ENCODE measurements at places on chromosomes 2 and 18.
A peak's percentile ranks its signal among the peaks of the same experiment; 100 is the strongest.

- peak; percentile 47 for DNase-seq
These were observed 25.7 kb downstream of the TMEM177 start for GRCh38 chr2:119704670-119705120.

GRCh38 chr2:85309699-85310321 lies 18.0 kb downstream of the TGOLN2 start:
- DNase-seq: no peak

GRCh38 chr18:44411976-44412375 lies 268.7 kb upstream of the SETBP1 start:
- no peak for DNase-seq

- DNase-seq: no peak
These were observed 22.1 kb downstream of the EHD3 start for GRCh38 chr2:31255911-31256571.

GRCh38 chr2:36235882-36236281 lies 119.7 kb upstream of the CRIM1 start:
- DNase-seq: peak; percentile 33

- DNase-seq: no peak
These were observed 134.7 kb downstream of the RIF1 start for GRCh38 chr2:151544449-151544848.

- DNase-seq: no peak
These were observed 44.3 kb upstream of the RAB6C start for GRCh38 chr2:129935118-129935517.

- DNase-seq: no peak
These were observed 90.9 kb downstream of the ATAD2B start for GRCh38 chr2:23835988-23836387.

DNA sequence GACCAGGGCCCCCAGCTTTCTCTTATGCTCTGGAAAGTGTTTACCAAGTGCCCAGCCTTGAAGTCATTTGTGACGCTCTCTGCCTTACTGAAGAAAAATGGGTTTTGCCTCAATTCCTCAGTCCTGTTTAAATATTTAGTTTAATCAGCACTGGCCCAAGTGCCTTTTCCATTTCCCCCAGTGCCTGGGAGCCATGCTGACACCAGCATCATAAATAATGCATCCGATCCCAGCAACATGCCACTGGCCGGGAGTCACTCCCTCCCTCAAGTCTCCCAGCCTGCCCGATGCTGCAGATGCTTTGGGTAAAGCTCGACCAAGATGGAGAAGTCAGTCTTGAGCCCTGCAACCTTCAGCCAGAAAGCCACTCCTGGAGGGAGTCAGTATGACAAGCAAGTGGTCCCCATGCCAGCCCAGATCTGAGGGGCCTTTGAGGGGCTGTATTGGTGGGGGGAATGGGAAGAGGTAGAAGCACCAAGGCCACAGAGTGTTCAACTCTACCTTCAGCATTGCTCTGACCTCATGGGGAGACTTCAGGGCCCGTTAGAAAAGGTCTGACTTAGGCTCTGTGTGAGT lies 12.0 kb upstream of the MTA3 start:
- no peak for DNase-seq

GRCh38 chr18:44733754-44734465 lies 53.2 kb downstream of the SETBP1 start:
- DNase-seq: no peak

DNA sequence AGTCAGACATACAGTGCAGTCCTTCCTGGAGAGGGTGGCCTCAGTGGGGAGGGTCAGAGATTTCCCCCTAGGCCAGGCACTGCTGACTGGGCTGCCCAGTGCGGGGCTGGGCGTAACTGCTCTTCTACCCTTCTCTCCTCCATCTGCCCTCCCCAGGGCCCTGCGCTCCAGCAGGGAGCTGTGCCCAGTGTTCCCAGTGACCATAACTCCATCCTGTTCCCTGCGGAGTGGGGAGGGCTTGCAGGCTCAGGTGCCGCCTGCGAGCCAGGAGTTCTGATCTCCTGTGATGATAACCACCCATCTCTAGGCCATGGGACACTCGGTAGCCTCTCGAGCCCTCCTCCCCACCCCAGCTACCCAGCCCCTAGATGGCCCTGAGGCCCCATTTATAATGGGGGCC lies 107.6 kb downstream of the SMAD7 start:
- DNase-seq: no peak

- no peak for DNase-seq
These were observed 98.0 kb downstream of the INHBB start for GRCh38 chr2:120443946-120444345.

- DNase-seq: no peak
These were observed 228.3 kb upstream of the SETBP1 start for GRCh38 chr18:44452346-44452745.

DNA sequence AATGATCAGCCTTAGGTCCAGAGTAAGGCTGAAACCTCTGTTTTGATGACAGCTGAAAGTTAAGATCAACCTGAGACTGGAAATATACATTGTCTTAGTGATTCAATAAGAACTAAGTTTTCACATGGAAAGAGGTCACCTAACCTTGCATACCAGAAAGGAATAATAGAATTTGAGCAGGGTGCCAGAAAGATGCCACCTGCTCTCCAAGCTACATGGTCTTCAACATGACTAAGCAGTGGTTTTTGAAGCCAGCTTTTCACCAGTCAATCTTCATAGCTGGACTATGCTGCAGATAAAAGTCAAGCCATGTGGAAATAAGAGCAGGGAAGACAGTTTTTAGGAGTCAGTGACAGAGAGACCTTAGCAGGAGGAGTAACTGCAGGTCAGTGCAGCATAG lies 589.4 kb upstream of the SYT4 start:
- DNase-seq: no peak

GRCh38 chr18:46754661-46755292 lies 2.1 kb downstream of the ST8SIA5 start:
- no peak for DNase-seq

- DNase-seq: no peak
These were observed 253.4 kb downstream of the PIEZO2 start for GRCh38 chr18:10895976-10896375.

- DNase-seq: no peak
These were observed 96.7 kb downstream of the PMAIP1 start for GRCh38 chr18:59996370-59996966.

GRCh38 chr2:191115804-191116203 lies 35.0 kb downstream of the STAT4 start:
- no peak for DNase-seq

DNA sequence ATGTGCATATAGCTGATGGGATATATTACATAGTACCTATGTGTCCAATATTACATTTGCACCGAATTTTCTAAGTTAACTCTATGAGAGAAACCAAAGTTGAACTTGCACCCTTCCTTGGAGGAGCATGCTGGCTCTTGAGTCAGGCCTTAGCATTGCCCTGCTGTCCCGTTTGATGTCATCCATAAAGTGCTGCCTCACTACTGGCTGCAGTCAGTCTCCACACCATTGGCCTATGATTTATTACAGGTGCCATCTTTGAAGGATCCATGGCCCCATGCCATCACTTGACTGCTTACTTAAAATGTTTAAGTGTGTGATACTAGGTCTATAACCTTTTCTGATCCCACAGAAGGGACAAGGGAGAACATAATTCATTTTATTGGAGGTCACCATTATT lies 249.3 kb upstream of the RBBP8 start:
- DNase-seq: no peak

GRCh38 chr2:194618432-194618831 lies 1038.6 kb upstream of the SLC39A10 start:
- DNase-seq: no peak

DNA sequence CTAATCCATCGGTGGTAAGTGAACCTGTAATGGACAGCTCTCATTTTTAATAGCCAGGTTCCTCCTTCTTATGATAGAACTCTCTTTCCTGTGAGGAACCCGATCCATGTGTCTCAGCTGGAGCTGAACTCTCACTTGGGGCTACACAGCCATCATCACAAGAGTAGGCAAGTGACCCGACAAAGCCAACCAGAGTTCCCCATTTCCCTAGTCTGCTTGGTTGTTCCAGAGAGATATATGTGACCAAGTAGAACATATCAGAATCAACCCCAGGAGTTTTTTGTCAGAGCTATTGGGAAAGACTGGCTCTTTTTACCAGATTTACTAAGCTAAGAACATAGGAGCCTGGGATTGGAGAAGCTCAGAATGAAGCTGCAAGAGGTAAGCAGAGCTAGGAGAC lies 14.6 kb upstream of the HNRNPLL start:
- no peak for DNase-seq

DNA sequence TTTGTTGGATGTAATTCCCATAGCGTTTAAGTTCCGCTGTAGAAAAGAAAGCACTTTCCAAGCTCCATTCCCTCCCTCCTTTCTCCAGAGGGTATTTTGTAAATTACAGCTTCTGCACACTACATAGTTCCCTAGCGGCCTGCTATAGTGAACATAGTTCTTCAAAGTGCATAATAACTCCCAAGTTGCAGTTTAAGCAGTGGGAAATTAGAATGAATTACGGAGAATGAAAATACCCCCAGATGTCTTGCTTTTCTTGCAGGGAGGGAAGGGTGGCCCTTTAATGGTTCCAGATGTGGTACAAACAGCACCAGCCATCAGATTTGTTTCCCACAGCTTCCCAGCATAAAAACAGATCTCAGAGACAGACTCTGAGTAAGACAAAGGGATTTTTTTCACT lies 893.9 kb downstream of the SUCLG1 start:
- DNase-seq: no peak

- no peak for DNase-seq
These were observed 54.6 kb upstream of the TXNDC2 start for GRCh38 chr18:9831036-9831722.

DNA sequence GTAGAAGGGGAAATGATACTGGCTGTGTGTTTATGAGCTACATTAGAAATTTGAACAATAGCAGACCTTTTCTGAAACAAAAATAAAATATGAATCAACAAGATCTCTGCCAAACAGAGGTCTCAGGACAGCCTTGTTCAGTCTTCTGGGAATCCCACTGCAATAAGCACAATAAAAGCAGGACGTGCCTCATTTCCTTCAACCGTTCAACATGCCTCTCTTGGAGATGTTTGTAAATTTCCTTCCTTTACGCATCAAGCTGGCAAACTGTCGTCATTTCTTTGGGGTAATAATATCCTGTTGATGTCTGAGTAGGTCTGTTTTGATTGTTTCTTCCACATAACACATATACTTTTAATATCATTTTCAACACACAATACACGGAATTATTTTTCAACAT lies 77.2 kb downstream of the TCF4 start:
- peak; percentile 16 for DNase-seq

DNA sequence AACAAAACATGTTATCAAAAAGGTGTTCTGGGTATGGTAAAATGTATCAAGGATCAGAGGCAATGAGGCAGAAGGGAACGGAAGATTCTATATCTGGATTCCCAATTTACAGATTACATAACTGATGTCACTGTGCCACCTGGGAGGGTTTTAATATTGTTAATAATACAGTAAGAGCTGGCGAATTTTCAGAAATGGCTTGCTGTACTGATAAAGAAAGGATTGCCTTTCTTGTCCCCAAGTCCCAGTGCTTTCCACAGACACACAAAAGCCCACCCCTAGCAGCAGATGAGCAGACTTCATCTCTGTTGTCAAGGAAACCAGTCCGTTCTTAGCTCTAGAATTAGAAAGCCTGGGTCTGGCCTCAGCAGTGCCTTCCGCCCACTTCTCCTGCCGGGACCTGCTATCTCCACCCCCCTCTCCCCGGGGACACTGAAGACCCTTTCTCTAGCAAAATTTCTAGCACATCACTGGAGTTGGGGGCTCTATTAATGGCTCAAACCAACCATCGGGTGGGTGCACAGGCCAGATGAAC lies 34.3 kb downstream of the ADD2 start:
- DNase-seq: no peak

DNA sequence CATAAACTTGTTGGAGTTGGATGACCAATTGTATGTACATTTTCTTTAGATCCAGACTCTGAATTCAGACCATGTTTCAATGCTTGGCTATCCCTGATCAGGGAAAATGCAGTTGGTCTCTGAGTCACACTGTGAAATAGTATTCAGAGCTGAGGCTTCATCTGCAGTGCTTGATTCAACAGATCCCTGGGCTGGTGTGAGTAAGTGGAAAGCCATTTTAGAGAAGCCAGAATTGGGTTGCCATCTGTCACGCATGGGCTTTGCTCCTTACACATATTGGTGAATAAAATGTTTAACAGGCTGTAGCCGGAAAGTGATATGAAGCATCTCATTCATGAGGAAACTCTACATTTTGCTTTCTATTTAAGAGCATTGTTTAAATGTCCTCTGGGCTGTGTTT lies 50.0 kb upstream of the ACYP2 start:
- DNase-seq: no peak

- DNase-seq: no peak
These were observed 112.7 kb upstream of the SLC35G4 start for GRCh38 chr18:11496526-11497172.

- DNase-seq: no peak
These were observed 2.8 kb upstream of the DIPK1C start for GRCh38 chr18:74459889-74460288.

- DNase-seq: no peak
These were observed 4.2 kb upstream of the CTDSP1 start for GRCh38 chr2:218395456-218395825.

DNA sequence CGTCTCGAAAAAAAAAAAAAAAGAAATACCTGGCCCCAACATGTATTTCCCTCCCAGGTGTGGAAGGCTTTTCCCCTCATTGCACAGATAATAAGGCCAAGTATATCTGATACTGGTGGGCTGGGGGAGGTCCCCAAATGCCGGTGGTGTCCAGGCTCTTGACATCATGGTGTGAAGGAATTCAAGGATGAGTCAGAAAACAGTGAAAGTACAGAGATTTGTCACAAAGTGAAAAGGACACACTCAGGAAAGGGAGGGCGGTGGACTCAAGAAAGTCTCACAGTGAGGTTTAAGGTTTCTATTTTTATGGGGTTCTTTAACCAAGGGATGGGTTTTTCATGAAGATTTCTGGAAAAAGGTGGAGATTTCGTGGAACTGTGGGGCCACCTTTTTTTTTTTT lies 37.8 kb upstream of the FZD5 start:
- DNase-seq: no peak

- DNase-seq: no peak
These were observed 3.8 kb upstream of the SALL3 start for GRCh38 chr18:78975699-78976335.

GRCh38 chr18:78423811-78424210 lies 555.8 kb upstream of the SALL3 start:
- DNase-seq: no peak

- DNase-seq: no peak
These were observed 91.4 kb upstream of the LINC00305 start for GRCh38 chr18:64240316-64240715.

GRCh38 chr2:19244460-19245363 lies 113.7 kb downstream of the OSR1 start:
- DNase-seq: no peak

DNA sequence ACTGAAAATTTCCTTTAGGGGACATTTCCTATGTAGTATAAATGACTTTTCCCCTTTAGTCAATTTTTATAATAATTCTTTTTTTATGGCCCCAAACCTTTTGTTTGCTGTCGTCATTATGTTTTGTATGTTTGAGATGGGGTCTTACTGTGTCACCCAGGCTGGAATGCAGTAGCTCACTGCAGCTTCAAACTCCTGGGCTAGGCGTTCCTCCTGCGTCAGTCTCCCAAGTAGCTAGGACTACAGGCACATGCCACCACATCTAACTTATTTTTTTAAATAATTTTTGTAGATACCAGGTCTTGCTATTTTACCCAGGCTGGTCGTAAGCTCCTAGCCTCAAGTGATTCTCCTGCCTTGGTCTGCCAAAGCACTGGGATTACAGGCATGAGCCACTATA lies 30.8 kb upstream of the GALM start:
- DNase-seq: no peak
